ENCODE measurements at places on chromosomes 1 and 21. TPM values are rescaled to one million over a fixed set of nuclear protein-coding genes. Genes with fewer than 3 reads are reported as not detected.

Gene DYRK3
- 6.7 TPM for total RNA-seq

Gene OLFML2B
- 2.3 TPM for total RNA-seq

Gene IL20
- total RNA-seq: 0.31 TPM

Gene B3GALT5
- total RNA-seq: not detected

Gene ABCB10
- 19.1 TPM for total RNA-seq

Gene NCSTN
- total RNA-seq: 29.4 TPM

Gene SPRR2G
- not detected for total RNA-seq

Gene VHLL
- not detected for total RNA-seq

Gene KCNA3
- 15.3 TPM for total RNA-seq

Gene SHISA4
- total RNA-seq: not detected

Gene FMN2
- not detected for total RNA-seq

All from activated naive CD4-positive, alpha-beta T cell treated with anti-CD3 and anti-CD28 coated beads for 36 hours (primary cell).